LHCN-M2 (cell line): ENCODE measurements at places on chromosomes 5 and 9.

- no peak for DNase-seq
Measured at GRCh38 chr9:110121170-110121569, 86.8 kb downstream of the C9orf152 start.

DNA sequence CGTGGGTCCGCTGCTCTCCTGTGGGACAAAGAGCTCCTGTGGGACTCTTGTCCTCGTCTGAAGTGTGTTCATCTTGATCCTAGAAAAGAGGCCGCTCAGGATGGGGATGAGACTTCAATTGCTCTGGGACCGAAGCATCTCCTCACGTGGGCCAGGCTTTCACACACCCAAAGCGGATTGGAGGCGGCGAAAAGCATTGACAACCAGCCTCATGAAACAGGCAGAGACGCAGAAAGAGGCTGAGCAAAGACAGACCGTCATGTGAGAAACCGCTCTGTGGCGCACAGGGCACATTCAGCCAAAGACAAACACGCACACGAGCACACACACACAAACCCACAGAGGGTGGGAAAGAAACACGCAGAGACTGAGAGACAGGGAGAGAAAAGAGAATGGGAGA lies 479.5 kb downstream of the SPATA31A7 start:
- no peak for DNase-seq

- DNase-seq, result peak; percentile 40
Measured at GRCh38 chr9:32426278-32426939, 42.0 kb downstream of the ACO1 start.

- DNase-seq, result peak; percentile 17
Measured at GRCh38 chr5:54362992-54363625, 52.7 kb upstream of the ARL15 start.
